Hepatocyte (in vitro differentiated cells): ENCODE measurements at places on chromosomes 2 and 18. TPM values are rescaled to one million over a fixed set of nuclear protein-coding genes. Genes with fewer than 3 reads are reported as not detected.

The HOXD11 gene
- polyA plus RNA-seq: 9.9 and 11.5 TPM in 2 replicates

The LRRTM1 gene
- polyA plus RNA-seq: 1.9 and 2.7 TPM in 2 replicates

DNA sequence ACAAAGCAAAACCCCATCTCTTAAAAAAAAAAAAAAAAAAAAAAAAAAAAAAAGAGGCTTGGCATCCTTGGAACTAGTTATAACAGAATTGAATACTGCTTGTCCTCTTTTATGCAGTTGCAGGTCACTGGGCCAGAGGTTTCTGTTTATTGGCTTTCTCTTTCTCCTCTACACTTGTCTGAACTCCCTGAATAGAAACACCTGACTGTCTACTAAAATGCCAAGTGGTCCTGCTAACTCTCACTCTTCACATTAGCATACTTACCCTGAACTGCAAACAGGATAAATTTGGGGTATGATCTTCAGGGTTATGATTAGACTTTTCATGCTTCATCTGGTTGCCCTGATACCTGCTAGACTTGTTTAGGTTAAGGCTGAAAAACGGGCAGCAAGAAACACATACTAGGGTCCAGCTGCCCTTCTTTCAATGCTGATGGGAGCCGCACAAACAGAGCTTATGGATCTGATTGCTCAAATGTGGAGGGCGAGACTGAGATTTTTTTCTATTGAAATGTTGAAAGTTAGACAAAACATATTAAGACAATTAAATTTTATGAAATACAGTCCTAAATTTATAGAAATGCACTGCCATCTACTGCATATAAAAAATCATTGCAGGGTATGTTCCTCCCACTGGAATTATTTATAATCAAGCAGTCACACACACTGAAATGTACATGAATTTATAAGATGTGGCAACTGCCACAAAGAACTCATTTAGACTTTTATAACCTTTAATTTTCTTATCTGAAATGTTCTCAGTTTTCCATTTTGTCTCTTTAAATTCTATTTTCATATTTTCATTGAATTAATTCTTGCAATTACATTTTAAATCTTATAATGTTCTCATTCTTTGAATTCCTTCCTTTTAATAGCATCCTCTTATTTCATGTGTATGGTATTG lies 40.8 kb downstream of the GTF3C3 start:
- no peak for DNase-seq
- H3K27me3 ChIP-seq: no peaks in the 10 kb centered on the region
- H3K4me3 ChIP-seq: no peak overlapping the region
- H3K4me1 ChIP-seq: no peaks in the 10 kb centered on the region
- H3K36me3 ChIP-seq: no peaks in the 10 kb centered on the region

DNA sequence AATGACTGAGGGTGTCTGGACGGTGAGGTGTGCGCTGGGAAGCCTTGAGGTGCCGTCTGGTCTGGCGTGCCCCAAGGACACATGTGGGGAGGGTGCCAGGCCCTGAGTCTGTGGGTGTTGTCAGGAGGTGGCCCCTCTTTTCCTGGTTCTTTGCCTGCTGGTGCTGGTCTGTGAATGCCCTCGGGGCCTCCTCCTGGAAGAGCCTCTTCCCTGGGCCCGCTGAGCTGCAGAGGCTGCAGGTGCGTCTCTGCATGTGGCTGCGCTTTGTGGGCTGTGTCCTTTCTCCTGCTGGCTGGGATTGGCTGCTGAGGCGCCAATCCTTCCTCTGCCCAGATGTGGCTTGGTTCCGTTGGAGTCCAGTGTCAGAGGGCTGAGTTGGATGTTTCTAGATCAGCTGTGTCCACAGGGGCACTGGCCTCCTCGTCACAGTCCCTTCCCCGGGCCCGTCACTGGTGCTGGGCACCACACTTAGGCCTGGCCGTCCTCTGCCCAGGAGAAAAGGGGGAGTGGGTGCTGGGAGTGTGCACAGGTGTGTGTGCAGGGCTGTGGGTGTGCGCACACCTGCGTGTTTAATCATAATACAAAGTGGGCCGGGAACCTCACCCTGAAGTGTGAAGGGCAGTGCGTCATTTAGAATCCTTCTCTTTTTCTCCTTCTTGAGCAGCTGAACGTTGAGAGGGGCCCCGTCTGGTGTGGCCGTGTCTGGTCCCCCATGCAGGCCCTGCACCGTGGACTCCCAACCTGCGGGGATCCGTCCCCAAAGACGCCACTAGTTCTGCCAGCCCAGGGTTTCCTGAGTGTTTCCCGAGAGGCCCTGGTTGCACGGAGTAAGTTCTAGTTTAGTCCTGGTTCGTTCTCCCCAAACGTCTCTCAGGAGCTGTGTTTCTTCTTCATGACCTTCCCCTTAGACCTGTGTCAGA lies 35.5 kb downstream of the RTP5 start:
- H3K4me3 ChIP-seq: no peak overlapping the region
- DNase-seq: no peak
- no peaks in the 10 kb centered on the region for H3K36me3 ChIP-seq

The CMPK2 gene
- 2.6 and 4.1 TPM in 2 replicates for polyA plus RNA-seq

DNA sequence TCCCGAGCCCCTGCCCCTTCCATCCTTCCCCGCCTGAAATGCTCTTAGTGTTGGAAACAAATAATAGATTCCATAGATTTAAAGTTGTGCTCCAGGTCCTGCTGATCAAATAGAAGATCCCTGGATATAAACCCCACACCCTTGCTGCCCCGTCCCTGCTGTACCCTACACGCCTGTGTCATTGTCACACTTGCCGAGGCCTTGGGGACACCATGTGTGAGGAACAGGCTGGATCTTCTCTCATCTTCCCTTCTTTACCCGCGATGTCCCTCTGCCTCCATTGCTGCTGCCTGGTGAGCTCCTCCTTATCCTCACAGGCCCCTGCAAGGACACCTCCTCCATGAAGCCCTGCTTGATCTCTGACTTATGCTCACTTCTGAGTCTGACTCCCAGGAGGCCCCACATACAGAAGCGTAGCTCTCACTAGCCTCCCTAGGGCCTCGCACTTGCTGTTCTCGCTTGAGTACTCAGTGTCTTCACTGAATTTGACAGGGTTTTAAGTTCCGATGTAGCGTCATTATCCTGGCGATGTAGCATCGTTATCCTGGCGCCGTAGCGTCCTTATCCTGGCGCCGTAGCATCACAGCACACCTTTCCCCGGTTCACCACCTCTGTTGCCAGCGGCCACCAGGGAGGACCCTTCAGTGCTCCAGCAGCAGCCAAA lies 221.9 kb downstream of the NDUFA10 start:
- H3K27me3 ChIP-seq: no peaks in the 10 kb centered on the region
- no peak overlapping the region for H3K27ac ChIP-seq
- H3K36me3 ChIP-seq: no peaks in the 10 kb centered on the region
- DNase-seq: no peak
- no peak overlapping the region for H3K4me3 ChIP-seq

- no peak for DNase-seq
- H3K27me3 ChIP-seq: no peaks in the 10 kb centered on the region
- H3K4me3 ChIP-seq: no peak overlapping the region
- H3K36me3 ChIP-seq: no peaks in the 10 kb centered on the region
- H3K4me1 ChIP-seq: no peaks in the 10 kb centered on the region
- H3K27ac ChIP-seq: no peak overlapping the region
Observed at GRCh38 chr18:50847192-50847591, 27.4 kb upstream of the MRO start.
